ENCODE measurements at places on chromosomes 1 and 21.

- no peak for DNase-seq
Measured at GRCh38 chr1:218259800-218260199, 25.3 kb upstream of the RRP15 start.

- DNase-seq: no peak
Measured at GRCh38 chr1:246724731-246725095, 504 bp downstream of the SCCPDH start.

DNA sequence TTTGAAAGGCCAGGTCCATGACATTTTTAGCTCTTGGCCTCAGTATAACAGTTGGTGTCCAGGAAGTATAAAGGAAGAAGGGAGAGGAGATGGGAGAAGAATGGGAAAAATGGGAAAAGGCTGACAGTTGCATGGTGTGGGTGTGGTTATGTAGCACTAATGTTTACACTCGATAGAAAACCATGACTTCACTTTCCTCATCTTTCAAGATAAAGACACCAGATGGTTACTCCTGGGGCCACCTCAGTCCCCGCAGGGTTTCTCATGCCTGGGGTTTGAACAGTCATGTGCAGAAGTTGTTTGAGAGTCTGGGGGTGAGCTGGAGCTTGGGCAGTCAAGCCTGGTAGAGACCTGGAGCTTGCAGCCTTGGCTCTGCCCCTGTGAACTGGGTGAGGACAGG, 7.9 kb downstream of the PGBD2 start:
- DNase-seq: no peak

DNA sequence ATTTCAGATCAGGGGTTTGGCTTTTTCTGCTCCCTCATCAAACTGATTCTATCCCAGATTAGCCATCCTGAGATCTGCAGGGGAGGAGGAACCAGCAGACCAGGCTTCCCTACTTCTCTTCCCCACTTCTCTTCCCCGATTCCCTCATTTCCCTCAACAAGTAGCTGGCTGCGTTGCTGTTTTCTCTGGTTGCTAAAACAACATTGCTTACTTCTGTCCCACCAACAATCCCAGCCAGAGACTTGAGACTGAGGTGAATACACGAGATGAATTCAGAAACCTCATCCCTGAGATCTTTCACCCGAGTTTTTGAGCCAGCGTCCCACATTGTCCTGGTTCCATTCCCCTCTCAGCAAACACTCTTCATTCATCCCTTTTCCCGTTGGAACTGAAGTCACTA, 22.4 kb downstream of the DYRK3 start:
- no peak for DNase-seq

DNA sequence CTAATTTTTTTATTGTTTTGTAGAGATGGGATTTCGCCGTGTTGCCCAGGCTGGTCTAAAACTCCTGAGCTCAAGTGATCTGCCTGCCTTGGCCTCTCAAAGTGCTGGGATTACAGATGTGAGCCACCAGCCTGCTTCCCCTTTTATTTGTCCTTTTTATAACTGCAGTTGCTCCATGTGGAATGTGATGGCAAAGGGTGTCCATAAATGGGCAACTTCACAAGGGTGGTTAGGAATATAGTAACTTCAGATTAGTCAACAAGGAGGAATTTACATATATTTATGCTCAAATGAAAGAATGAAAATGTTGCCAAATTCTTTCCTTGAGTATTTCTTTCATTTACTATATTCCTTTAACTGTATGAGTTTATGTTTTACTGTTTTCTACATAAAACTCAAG, 182.9 kb downstream of the BACH1 start:
- DNase-seq: no peak

GRCh38 chr1:157310401-157310800, 172.2 kb upstream of the ETV3 start:
- DNase-seq: no peak

DNA sequence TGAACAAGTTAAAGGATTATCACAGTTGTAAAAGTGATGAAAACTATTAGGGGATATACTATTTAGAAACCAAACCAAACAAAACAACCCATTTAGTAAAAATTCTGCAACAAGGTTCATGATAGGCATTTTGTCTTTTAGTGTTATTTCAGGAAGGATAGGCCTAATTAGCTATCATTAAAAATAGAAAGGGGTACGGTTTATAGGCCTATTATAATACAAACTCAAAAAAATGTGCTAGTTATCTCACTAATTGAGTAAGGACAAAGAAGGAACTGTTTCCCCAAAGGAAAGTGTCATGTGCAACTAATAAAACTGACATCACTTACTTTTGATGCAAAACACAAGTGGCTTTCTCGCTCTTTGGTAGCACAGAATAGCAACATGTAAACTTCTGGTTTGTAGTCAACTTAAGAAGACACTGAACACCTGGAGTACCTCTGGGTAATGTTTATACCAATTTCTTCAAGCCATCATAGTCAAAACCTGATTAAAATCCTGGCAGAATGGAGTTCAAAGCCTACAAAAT, 28.5 kb downstream of the SLC16A1 start:
- no peak for DNase-seq

- DNase-seq: no peak
Measured at GRCh38 chr1:94988356-94988755, 61.4 kb upstream of the CNN3 start.

- DNase-seq: no peak
Measured at GRCh38 chr1:1683104-1683905, 9.3 kb downstream of the SLC35E2B start.

DNA sequence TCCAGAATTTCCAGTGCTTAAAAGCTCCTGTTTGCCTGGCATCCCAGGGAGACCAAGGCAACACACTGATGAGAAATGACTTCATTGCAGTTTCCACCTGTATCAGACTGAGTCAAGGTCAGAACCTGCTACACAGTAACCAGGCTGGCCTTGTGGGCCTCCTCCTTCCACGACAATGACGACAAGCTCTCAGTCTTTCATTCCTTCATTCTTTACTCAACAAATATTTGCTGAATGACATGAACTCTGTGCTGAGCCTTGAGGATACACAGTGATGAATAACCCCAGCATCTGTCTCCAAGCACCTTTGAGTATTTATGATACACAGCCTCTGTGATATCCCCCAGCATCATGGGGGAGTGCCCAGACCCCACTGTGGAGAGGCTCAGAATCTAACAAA, 8.9 kb upstream of the LCE5A start:
- no peak for DNase-seq

- no peak for DNase-seq
Measured at GRCh38 chr1:89986020-89986419, 8.9 kb upstream of the ZNF326 start.

DNA sequence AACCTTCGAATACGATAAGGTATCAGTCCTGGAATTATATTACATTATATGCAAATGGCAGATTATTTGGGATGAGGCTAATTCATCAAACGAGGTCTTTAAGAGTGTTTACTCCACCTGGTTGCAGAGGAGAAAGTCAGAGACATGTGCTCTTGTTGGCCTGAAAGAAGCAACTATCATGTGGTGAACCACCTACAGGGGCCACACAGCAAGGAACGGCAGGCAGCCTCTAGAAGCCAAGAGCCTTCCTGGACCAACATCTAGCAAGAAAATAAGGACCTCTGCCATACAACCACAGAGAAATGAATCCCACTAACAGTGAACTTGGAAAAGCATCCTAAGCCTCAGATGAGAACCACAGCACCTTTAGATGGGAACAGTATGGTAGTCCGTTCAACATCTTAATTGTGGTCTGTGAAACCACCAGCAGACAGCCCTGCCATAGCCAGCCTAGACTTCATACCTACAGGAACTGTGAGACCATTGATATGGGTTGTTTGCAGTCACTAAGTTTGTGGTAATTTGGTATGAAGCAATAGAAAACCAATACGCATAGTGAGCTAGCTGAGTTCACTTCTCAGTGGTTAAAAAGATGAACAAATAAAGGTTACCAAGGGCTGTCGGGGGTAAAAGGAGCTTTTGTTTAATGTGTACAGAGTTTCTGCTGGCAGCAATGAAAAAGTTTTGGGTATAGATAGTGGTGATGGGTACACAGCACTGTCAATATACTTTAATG, 345.7 kb upstream of the RUNX1 start:
- DNase-seq: no peak

DNA sequence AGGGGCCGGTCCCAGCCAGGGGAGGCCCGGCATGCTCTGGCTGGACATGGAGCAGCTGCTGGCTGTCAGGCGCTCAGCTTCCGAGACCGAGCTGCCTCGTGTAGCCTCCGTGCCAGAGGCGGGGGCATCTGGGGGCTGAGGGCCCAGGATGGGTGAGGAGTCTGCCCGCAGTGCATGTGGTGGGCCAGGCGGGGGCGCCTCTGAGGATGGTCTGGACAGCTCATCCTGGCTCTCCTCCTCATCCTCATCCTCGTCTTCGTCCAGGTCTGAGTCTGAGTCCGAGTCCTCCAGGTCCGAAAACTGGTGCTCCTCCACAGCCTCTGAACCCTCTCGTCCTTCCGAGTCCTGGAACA, 28.9 kb upstream of the EDN2 start:
- DNase-seq: no peak

GRCh38 chr1:172423336-172423735, 2.9 kb downstream of the C1orf105 start:
- no peak for DNase-seq

GRCh38 chr1:201495551-201496295, 11.2 kb downstream of the CSRP1 start:
- no peak for DNase-seq

DNA sequence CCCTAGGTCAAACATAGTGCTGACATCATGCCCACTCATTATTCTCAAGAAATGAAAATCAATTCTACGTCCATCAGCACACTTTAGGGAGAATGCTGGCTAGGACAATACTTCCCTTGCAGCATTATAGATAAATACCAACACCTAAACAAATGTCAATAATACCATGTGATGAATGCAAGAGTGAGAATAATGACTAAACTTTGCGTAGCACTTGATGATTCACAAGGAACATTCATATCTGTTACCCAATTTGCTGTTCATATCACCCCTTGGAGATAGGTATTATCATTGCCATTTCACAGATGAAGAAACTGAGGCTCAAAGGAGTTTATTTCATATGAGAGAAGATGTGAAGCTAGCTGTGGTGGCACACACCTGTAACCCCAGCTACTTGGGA, 24.8 kb upstream of the EPS15 start:
- no peak for DNase-seq

- DNase-seq: no peak
Measured at GRCh38 chr1:222042120-222042519, 300.2 kb upstream of the DUSP10 start.

- DNase-seq: no peak
Measured at GRCh38 chr1:174809755-174810280, 189.9 kb upstream of the CACYBP start.

GRCh38 chr1:89262643-89263042, 10.0 kb downstream of the GBP5 start:
- DNase-seq: no peak

Measured in NCI-H524 treated with DMSO at 0.1 percent for 48 hours (cell line).